ENCODE measurements at places on chromosomes 7 and 10.

GRCh38 chr10:84811113-84811512 is 482.7 kb downstream of the CCSER2 start:
- no peak for DNase-seq

DNA sequence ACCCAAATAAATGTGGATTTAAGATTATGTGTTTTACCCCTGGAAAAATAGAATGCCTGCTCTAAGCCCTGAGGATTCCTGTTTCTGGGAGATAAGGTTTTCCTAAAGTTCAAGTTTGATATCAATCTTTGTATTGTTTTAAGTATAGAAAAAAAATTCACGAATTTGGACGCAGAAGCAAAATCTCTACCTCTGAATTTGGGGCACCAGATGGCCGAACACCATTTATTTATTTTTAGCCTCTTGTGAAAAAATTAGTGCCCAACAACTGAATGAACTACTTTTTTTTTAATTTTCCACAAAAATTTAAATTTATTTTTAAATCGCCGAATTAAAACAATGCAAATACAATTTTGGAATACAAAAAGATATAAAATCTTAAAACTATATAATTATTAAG is 128.1 kb upstream of the SP4 start:
- DNase-seq: no peak

GRCh38 chr10:88195841-88196240 is 332.4 kb downstream of the PTEN start:
- no peak for DNase-seq

DNA sequence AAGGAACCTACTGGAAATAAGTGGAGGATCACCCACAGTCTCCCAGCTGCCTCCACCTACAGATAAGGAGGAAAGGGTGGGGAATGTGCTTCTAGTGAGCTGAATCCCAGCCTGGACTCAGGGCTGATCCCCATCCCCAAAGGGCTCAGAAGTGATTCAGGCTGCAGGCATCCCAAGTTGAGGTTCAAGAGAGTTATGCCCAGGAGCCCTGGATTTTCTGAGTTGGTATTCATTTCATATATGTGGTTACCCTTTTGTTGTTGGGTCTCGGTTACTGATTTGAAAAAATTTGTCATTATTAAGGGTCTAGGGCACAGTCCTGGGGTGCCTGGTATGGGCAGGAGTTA is 30.0 kb upstream of the SRGN start:
- DNase-seq: no peak
